ENCODE measurements at places on chromosomes 4 and X. TPM values are rescaled to one million over a fixed set of nuclear protein-coding genes. Genes with fewer than 3 reads are reported as not detected.

The ESX1 gene
- total RNA-seq: not detected

The TACR3 gene
- total RNA-seq: not detected

The VCX3B gene
- total RNA-seq: not detected

The FAM47B gene
- total RNA-seq: not detected

The CCNA2 gene
- total RNA-seq: 0.94 TPM

The TKTL2 gene
- 0.27 TPM for total RNA-seq

The KLB gene
- total RNA-seq: 0.10 TPM

The NKX6-1 gene
- not detected for total RNA-seq

The CYLC1 gene
- not detected for total RNA-seq

The PFKFB1 gene
- total RNA-seq: 0.47 TPM

The SATL1 gene
- not detected for total RNA-seq
